ENCODE measurements at places on chromosomes 3 and 15. TPM values are rescaled to one million over a fixed set of nuclear protein-coding genes. Genes with fewer than 3 reads are reported as not detected.
A peak's percentile ranks its signal among the peaks of the same experiment; 100 is the strongest.

The PDCD10 gene
- 24.5 TPM for total RNA-seq

The SKOR1 gene
- total RNA-seq = 0.48 TPM

GRCh38 chr15:78726870-78727551 is 84.3 kb downstream of the ADAMTS7 start:
- no peaks in the 10 kb centered on the region for H3K27me3 ChIP-seq
- DNase-seq = no peak
- no peak overlapping the region for H3K27ac ChIP-seq
- H3K4me1 ChIP-seq = no peaks in the 10 kb centered on the region
- no peaks in the 10 kb centered on the region for H3K36me3 ChIP-seq
- H3K4me3 ChIP-seq = no peak overlapping the region

DNA sequence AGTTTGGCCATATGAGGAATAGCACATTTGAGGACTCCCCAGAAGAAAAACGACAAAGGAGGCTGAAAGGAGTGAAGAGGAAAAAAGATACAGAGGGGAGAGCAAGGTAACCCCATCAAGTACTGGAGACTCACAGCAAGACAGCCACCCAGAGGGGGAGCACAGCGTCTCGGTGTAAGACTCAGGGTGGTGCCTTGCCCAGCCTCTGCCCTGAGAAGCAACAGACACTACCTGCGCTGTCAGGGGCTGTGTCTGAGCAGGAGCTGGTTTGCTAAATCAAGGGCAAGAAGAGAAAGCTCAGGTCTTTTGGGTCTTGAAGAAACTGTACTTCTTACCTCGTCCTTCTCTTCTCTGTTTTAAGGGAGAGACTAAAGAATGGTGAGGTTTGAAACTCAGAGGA is 27.9 kb downstream of the FBXO45 start:
- H3K4me3 ChIP-seq = no peak overlapping the region
- H3K36me3 ChIP-seq = no peaks in the 10 kb centered on the region
- no peaks in the 10 kb centered on the region for H3K27me3 ChIP-seq
- no peaks in the 10 kb centered on the region for H3K4me1 ChIP-seq

DNA sequence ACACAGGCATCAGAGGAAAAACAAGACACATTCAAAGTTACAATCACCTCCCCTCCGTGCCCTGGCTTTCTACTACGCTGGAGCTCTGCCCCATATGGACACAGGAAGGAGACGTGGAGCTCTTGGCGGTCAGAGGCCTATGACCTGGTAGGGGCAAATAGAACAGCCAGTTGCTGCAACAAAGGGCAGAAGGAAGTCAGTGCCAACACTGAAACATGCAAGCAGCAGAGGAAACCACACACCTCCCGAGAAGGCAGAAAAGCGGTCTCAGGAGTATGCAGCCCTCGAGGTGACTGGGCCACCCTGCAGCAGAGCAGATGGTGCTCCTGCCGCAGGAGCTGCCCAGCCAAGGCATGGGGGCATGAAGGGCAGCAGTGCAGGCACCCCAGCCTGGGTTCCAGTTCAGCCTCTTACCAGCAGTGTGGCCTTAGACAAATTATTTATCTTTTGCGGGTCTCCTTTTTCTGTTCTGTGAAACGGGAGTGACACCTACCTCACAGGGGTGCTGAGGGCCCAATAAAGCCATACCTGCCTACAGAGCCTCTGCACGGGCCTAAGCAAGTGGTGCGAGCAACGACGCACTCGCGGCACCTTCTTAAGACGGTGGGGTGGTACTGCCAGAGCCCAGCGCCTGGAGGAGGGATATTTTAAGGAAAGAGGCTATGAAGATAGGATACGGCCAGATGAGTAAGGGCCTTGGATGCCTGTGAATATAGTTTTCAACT is 8.6 kb downstream of the ZXDC start:
- H3K4me3 ChIP-seq = no peak overlapping the region
- no peaks in the 10 kb centered on the region for H3K27me3 ChIP-seq
- no peak for DNase-seq
- peaks cover 93% of the 10 kb centered on the region for H3K36me3 ChIP-seq
- peaks cover 86% of the 10 kb centered on the region for H3K4me1 ChIP-seq
- peak overlapping the region; percentile 96 for H3K27ac ChIP-seq

- H3K36me3 ChIP-seq = no peaks in the 10 kb centered on the region
- no peak overlapping the region for H3K27ac ChIP-seq
- H3K4me3 ChIP-seq = no peak overlapping the region
These were observed 23.5 kb upstream of the ZNF639 start for GRCh38 chr3:179299316-179299715.

GRCh38 chr3:121735047-121735696 is 14.4 kb downstream of the GOLGB1 start:
- H3K36me3 ChIP-seq = no peaks in the 10 kb centered on the region
- no peak for DNase-seq
- no peak overlapping the region for H3K4me3 ChIP-seq
- no peak overlapping the region for H3K27ac ChIP-seq
- H3K27me3 ChIP-seq = no peaks in the 10 kb centered on the region
- H3K4me1 ChIP-seq = no peaks in the 10 kb centered on the region
